ENCODE measurements at places on chromosomes 3 and 15. TPM values are rescaled to one million over a fixed set of nuclear protein-coding genes. Genes with fewer than 3 reads are reported as not detected.

The GABRA5 gene
- not detected for polyA plus RNA-seq

The GRIP2 gene
- polyA plus RNA-seq: not detected

The RTP3 gene
- polyA plus RNA-seq: not detected

The MELTF gene
- polyA plus RNA-seq: not detected

The TIMP4 gene
- not detected for polyA plus RNA-seq

The ECE2 gene
- polyA plus RNA-seq: not detected

The CLDN11 gene
- polyA plus RNA-seq: not detected

The KBTBD12 gene
- not detected for polyA plus RNA-seq

The ST3GAL6 gene
- polyA plus RNA-seq: not detected

The FGF7 gene
- polyA plus RNA-seq: not detected

The SNURF gene
- 44.4 TPM for polyA plus RNA-seq

The GOLGA6L9 gene
- 0.11 TPM for polyA plus RNA-seq

The ZNF80 gene
- 0.34 TPM for polyA plus RNA-seq

The SEMA6D gene
- not detected for polyA plus RNA-seq

The TGM5 gene
- polyA plus RNA-seq: not detected

The GRM7 gene
- polyA plus RNA-seq: not detected

The C2CD4A gene
- not detected for polyA plus RNA-seq

The TEX9 gene
- not detected for polyA plus RNA-seq

The LDHAL6B gene
- polyA plus RNA-seq: not detected

The INSYN1 gene
- not detected for polyA plus RNA-seq

The C3orf20 gene
- not detected for polyA plus RNA-seq

The GCNT3 gene
- not detected for polyA plus RNA-seq

The IL17RB gene
- polyA plus RNA-seq: 0.09 TPM

The MOBP gene
- not detected for polyA plus RNA-seq

The TWF2 gene
- polyA plus RNA-seq: 124 TPM

The PAK6 gene
- 1.7 TPM for polyA plus RNA-seq

The PCCB gene
- polyA plus RNA-seq: 47.1 TPM

The CHST13 gene
- polyA plus RNA-seq: not detected

The SEMA3F gene
- not detected for polyA plus RNA-seq

The CGNL1 gene
- not detected for polyA plus RNA-seq

The IMPG2 gene
- not detected for polyA plus RNA-seq

The IGSF10 gene
- not detected for polyA plus RNA-seq

The KY gene
- polyA plus RNA-seq: not detected

The CCR1 gene
- polyA plus RNA-seq: 0.10 TPM

The WDR6 gene
- polyA plus RNA-seq: 143 TPM

The CRYGS gene
- polyA plus RNA-seq: not detected

The CDC25A gene
- polyA plus RNA-seq: not detected

The GOLGA8S gene
- polyA plus RNA-seq: not detected

The LRRC31 gene
- polyA plus RNA-seq: not detected

The HAPLN3 gene
- polyA plus RNA-seq: 44.7 TPM

The C3orf70 gene
- not detected for polyA plus RNA-seq

The APOD gene
- polyA plus RNA-seq: not detected

The NEK10 gene
- polyA plus RNA-seq: 0.10 TPM

The NANOGP8 gene
- not detected for polyA plus RNA-seq

The GNAT1 gene
- not detected for polyA plus RNA-seq

The GABRG3 gene
- polyA plus RNA-seq: not detected

The CHDH gene
- polyA plus RNA-seq: 0.67 TPM

The ANKRD63 gene
- polyA plus RNA-seq: not detected

The CCDC39 gene
- polyA plus RNA-seq: not detected

The IL5RA gene
- 1.1 TPM for polyA plus RNA-seq

The HTR3E gene
- polyA plus RNA-seq: not detected

The FOXB1 gene
- 0.14 TPM for polyA plus RNA-seq

Data from CD4-positive, alpha-beta memory T cell (primary cell).